ENCODE measurements at places on chromosomes 12 and 14.

DNA sequence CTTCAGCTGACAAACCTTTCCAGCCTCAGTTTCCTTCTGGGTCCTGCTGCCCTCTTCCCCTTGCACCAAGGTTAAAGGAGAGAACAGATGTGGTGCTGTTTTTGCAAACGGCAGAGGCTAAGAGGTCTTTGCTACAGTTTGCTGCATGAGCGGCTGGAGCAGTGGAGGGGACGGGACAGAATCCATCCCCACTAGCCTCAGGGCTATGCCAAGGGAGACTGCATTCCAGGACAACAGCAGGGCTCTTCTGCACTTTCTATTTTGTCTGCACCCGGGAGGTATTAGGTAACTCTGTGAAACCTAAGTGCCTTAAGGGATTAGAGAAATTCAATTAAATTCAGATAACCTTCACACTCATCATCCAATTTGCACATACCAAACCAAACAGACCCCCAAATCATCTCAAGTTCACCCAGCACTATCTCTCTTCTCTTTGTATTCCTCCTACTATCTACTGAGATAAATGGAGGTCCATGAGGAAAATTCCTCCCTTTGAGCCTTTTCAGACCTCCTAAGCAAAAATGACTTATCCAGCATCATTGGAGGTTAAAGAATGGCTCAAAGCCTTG is 103.8 kb upstream of the VRK1 start:
- DNase-seq: no peak

- no peak for DNase-seq
Measured at GRCh38 chr12:55612646-55613045, 24.0 kb upstream of the OR10P1 start.

DNA sequence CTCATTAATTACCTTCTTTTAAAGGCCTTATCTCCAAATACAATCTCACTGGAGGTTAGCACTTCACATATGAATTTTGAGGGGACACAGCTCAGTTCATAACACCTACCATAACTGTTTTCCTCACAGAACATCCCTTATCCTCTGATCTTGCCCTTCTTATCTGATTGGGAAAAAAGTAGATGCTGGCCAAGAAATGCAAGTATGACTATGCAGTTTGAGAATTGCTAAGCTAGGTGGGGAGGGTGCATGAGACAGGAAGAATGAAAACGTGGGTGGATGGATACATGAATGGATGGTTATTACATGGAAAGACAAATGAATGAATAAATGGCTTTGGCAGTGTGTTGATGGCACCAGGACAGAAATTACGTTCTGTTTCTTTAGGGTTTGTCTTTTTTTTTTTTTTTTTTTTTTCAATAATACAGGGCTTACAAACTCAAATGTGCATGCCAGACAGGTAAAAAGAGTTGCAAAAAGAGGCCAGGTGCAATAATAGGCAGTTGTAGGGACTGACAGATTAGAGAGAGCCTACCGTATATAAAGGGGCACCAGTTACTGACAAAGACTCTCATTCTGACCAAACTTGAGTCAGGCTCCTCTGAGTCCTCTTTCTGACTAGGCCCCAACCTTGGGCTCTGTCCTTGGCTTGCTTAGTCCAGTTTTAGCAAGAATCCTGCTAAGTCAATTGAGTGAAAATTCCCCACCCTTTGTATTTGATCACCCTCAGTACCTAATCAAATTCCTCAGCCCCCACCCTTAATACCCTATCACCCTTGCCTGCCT is 304.9 kb downstream of the ZFP36L1 start:
- no peak for DNase-seq

DNA sequence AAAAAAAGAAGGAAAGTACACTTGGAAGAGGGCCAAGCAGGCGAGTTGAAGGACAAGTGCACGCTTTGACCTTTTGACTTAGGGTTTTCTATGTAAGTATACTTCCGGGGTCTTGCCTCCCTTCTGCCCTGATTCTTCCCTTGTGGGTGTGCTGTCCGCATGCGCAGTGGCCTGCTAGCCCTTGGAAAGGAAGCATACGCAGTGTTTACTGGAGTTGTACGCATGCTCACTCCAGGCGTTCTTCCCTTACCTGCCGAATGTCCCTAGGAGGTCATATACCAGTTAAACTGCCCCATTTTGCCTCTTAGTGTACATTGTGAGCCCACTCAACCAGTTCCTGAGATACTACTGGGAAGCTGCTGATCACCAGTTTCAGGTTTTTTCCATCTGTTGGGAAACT is 15.7 kb upstream of the DDHD1 start:
- DNase-seq: no peak

- DNase-seq: peak; percentile 71
Measured at GRCh38 chr14:69726761-69727511, 40.0 kb upstream of the SRSF5 start.

GRCh38 chr14:51071857-51072256 is 23.0 kb downstream of the TRIM9 start:
- no peak for DNase-seq

DNA sequence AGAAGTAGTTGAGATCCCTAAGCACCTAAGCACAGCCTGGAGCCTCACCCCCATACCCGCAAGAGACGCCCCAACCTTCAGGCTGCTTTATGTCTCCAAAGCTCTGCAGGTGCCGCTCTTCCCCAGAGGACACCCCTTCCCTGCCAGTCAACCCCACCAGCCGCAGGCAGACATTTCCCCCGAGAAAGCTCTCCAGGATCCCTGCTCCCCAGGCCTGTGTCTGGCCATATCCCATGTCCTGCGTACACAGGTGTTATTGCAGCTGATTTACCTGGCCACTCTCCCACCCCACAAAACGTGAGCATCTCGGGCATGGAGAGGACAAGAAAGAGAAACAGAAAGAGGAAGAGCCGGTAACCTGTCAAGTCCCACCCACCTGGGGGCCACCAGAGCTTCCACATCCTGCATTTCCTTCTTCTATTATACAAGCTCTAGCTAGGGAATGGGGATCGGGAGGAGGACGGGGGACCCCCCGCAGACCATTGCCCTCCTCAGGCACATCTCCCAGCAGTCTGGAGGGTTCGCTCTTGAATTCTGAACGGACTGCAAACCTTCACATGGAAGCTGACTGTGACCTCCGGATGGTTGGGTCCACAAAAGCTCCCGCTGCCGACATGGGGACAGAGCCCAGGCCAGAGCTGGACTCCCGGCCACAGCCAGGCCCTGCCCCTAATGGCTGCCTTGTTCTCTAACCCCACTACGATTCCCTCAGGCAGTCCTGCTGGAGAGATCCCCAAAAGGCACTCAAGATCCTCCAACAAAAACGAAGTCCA is 17.6 kb downstream of the CCDC88C start:
- DNase-seq: no peak

- no peak for DNase-seq
Measured at GRCh38 chr12:91109148-91109564, 2.1 kb downstream of the LUM start.

DNA sequence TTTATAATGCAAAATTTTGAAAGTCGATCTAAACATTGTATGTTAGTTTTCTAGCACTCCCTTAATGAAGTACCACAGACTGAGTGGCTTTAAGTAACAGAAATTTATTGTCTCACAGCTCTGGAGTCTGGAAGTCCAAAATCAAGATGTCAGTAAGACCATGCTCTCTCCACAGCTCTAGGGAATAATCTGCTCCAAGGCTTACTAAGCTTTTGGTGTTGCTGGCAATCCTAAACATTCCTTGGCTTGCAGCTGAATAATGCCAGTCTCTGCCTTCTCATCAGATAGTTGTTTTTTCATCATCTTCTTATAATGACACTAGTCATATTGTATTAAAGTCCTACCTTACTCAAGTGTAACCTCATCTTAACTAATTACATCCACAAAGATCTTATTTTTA is 102.2 kb downstream of the RASSF9 start:
- no peak for DNase-seq

DNA sequence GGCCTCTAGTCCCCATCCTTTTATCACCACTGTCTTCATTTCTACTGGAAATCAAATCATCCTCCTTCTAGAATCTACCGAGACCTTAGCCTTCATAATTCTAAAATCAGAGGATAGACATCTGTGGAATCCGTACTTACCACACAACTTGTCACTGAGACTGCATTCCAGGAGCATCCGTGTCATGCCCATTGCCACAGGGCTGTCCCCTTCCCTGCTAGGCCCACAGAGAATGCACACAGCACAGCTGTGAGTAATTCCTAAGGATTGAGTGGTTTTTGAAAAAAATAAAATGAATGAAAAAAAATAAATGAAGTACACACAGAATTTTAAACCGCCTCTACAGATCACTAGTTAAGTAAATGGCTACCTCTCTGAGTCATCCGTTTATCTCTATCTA is 21.0 kb upstream of the MAGOHB start:
- no peak for DNase-seq

GRCh38 chr14:61574514-61574807 is 120.9 kb upstream of the HIF1A start:
- DNase-seq: no peak

- no peak for DNase-seq
Measured at GRCh38 chr12:122067548-122067947, 11.0 kb upstream of the MLXIP start.

DNA sequence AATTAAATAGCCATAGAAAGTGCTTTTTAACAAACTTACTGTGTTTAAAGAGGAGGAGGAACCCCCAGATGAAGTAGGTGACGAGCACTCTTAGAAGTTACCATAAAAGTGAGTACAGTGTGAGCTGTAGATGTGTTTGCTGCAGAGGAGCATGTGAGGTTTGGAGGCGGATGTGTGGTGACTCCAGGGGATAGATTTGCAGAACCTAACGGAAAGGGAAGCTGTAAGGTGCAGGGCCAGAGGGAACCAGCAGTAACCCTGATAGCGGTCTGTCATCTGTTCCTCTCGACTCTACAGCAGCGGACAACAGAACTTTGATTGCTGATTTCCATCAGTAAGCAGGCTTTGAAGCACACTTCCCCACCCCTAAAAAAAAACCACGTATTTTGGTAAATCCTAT is 5.2 kb downstream of the CALM1 start:
- no peak for DNase-seq

DNA sequence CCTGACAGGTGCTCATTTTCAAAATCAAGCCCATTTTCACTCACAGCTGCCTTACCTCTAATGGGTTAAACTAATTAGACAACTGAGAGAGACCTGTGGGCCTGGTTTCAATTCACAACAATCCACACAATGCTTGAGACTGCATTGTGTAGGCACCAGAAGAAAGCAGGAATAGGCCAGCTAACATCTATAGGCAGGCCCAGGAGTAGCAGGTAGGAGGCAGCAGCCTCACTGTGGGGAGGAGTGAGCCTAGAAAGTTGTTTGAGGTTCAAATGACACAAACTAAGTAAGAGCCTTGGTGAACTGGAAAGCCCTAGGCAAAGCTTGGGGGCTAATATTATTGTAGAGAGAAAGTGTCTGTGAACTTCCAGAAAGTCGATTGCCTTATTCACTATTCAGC is 289.5 kb upstream of the CCDC196 start:
- no peak for DNase-seq

GRCh38 chr14:69635981-69636639 is 24.7 kb downstream of the SUSD6 start:
- no peak for DNase-seq

DNA sequence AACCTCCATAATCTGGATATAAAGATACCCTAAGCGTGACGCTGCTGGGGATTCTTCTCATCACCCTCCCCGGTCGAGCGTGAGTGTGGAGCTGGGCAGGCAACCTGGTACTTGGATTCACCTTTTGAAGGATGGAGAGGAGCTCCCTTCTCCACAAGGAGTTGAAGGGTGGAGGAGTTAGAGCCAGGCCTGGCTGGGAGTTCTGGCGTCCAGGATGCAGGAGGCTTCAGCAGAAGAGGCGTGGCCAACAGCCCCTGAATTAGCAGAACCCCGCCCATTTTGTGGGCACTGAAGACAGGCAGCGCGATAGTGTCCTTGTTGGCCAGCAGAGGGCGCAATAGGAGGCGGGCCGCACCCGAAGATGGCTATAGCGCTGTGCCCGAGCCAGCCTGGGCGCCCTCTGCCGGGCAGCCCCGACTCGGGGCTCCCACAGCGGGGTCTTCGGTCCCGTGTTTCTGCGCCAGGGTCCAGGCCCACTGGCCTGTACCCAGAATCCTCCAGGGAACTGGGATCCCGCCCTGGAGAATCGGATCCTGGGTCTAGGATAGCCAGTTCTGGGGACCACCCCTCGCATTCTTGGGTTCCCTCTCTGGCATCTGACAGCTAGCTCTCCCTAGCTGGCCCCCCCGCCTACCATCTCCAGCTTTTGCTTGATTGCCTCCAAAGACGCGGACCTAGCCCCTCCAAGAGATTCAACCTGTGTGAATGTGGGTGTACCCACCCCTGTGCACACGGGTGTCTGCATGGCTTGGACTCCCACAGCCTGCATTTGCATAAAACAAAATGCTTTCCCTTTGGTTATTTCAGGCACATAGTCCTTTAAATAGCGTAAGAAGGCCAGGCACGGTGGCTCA is 26.0 kb upstream of the SMUG1 start:
- DNase-seq: peak; percentile 75

DNA sequence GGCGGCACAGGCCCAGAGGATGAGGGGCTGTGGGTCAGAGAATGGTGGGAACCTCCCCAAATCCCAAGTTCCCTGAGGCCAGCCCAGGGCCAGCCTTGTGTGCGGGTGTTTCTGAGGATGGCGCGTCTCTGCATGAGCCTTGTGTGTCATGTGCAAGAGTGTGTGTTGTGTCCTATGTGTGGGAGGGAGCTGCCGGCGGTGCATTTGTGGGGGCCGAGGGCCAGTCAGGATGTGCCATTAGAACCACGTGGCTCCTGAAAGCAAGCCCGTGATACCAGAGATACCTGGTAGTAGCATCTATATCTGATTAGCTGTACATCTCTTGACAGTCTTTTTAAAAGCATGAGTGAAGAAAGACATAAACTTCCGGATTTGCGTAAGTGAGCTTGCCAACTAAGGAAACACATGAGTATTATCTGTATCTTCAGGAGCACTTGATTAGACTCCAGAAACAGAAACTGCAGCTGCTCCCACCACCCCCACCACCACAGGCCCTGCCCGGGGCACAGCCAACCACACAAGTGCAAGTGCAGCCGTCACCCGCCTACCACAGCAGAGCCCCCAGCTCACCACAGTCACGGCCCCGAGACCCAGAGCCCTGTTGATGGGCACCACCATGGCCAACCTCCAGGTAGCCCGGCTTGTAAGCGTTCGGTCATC is 19.2 kb downstream of the DDX51 start:
- no peak for DNase-seq

DNA sequence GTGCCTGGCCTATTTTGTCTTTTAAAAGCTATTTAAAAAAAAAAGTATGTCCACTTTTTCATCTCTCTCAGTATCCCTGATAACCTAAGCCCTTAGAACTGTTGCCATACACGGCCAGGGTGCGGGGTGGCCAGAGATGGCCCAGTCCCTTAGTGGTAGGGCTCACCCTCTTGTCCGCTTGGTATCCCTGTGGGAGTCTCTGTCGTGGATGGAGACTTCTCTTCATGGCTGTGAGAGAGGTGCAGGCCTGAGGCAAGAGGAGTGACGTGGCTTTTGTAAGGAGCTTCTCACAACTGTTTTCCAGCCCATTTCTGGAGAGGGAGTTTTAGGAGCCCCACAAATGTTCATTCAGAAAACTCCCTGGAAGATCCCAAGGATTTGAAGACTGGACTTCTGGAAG is 26.8 kb downstream of the XRCC3 start:
- DNase-seq: no peak

All from stimulated activated CD8-positive, alpha-beta memory T cell treated with anti-CD3 and anti-CD28 coated beads, Interleukin-4, amount 100 ng/mL, for 1 hour (primary cell).